ENCODE measurements at places on chromosomes 7 and 10.

- no peak for DNase-seq
Observed at GRCh38 chr7:18610331-18610948, 114.9 kb downstream of the HDAC9 start.

GRCh38 chr7:50226145-50226544 lies 78.4 kb upstream of the IKZF1 start:
- DNase-seq = no peak

- no peak for DNase-seq
Observed at GRCh38 chr7:28083164-28083997, 97.2 kb downstream of the JAZF1 start.

- no peak for DNase-seq
Observed at GRCh38 chr10:86965986-86966654, 2.2 kb upstream of the ADIRF start.

- DNase-seq = no peak
Observed at GRCh38 chr7:107332488-107333269, 137.2 kb upstream of the GPR22 start.

DNA sequence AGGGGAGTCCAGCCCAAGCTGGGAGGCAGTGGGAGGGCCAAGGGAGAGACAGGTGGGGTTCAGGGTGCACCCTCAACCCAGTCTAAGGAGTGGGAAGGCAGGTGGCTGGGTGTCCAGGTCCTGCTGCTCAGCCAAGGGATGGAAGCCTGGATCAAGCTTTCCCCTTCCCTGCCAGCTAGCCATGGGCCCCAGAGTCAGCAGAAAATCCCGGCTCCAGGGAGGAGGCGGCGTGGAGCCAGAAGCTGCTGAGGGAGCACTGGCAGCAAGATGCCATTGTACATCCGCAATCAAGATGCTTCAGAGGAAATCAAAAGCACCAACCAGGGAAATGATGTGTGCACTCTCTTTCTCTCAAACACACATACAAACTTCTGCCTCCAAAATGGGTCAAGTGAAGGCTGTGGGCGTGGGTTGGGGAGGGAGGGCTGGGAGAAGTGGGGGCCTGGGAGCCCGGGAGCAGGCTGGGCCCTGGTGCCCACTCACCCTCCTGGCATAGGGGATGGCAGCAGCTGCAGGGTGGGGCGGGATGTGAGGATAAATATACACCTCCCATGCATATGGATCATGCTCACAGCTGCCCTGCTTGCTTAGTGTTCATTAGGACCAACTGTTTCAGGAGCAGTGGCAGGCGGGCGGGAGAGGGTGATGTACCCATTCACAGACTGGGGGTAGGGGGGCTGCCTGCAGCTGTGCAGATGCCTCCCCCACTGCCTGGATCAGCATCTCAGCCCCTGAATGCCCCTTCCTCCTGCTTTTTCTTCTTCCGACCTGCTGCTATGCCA lies 24.2 kb downstream of the TRIM8 start:
- DNase-seq = no peak

DNA sequence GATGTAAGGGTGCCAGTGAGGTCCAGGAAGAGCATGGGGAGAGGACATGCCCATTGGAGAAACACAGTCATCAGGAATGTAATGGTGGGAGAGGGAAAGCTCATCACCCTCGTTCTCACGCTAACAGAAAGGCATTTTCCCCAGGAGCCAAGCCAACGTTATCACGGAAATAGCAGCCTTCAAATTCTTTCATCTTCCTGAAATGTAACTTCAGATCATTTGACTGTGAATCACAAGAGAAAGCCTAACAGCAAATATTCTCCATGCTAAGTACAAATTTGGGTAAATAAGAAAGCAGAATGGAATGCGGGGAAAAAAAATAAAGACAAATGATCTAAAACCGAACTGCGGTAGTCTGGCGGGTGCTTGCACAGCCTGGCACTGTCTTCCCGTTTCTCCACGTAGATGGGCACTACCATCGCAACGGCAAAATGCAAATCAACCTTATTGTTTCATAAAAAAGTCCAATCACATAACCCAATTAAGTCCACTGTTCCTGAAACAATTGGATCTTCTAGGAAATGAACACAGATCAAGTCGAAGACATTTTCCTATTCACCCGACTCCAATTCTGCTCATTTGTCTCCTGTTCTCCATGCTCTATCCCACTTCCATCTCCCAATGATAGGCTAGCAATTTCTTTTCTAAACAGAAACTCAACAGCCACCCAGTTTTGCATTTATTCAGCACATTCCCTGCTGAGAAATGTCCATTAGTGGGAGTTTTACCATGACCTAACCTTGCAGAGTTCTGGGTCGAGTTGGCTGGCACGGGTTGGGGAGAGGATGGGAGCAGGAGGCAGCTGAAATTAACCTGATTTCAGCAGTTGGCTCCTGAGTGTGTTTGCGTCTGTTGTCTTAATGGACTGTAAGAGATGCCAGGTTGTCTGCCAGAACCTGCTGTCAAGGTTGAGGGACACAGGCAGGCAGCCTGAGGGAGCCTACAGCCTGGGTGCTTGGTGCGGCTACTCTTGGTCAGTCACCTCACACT lies 74.6 kb upstream of the FRMD4A start:
- no peak for DNase-seq

GRCh38 chr10:34526758-34527730 lies 288.1 kb downstream of the PARD3 start:
- DNase-seq = no peak

GRCh38 chr10:33209802-33210201 lies 124.7 kb downstream of the NRP1 start:
- DNase-seq = no peak

- DNase-seq = no peak
Observed at GRCh38 chr10:54194806-54195205, 606.2 kb downstream of the PCDH15 start.

DNA sequence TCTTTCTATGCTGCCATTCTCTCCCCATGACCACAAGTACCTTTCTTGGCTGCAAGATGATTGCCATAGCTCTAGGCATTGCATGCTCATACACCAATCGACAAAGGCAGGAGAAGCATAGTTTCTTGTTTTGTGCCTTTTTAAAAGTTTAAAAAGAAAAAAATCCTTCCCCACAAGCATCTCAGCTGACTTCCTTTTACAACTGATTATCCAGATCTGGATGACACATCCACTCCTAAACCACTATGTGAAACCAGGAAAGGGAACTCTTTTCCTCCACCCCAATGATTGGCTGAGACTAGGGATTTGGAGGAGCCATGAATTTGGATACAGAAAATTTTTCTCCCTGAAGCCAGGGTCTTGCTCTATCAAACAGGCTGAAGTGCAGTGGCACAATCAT lies 14.5 kb upstream of the LRRC4 start:
- DNase-seq = no peak

All from activated CD8-positive, alpha-beta memory T cell treated with anti-CD3 and anti-CD28 coated beads for 4 hours (primary cell).